Vagina (tissue), 2 donors: ENCODE measurements at places on chromosomes 7 and 10.

DNA sequence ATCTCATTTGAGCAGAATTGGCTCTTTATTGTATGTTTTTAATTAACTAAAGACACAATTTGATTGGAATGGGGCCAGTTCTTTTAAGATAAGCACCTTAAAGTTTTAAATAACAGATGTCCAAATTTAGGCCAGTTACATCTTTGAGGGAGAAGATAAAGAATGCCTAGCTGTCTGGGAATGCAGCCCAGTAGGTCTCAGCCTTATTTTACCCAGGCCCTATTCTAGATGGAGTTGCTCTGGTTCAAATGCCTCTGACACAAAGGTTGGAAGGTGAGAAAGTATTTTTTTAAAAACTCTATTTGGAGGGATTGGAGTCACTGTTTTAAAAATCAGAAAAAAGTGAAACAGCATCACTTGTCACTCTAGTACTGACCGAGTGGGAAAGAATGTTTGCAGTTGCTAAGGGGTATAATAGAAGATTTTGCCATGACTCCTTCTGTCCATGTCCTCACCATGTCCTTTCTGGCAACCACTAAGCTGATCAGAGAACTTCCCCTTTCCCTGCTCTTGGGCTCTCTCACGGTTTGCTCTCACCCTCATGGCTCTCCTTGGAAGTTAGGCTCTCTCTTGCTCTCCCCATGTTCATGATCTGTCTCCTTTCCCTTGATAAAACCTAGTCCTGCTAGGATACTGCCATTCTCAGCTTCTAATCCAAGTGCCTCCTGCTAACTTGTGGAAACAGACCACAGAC, 238.2 kb upstream of the AGK start:
- DNase-seq: no peak

- DNase-seq: no peak
Measured at GRCh38 chr10:82472406-82473335, 597.7 kb downstream of the NRG3 start.

- no peak for DNase-seq
Measured at GRCh38 chr7:75835688-75836285, 22.2 kb upstream of the CCL24 start.

DNA sequence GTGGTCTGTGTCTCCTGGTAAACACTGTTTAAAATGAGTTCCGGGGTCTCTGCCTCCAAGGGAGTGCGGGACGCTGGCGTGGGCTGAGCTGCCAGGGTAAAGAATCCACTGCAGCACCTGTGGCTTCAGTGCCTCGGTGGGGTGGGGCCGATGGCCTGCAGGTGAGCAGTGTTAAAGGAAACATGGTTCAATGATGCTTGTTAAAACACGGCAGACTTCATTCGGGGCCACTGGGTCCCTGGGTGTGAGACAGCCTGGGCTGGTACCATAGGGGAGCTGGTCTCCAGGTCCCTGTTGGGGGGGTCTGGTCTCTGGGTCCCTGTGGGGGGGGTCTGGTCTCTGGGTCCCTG, 24.9 kb upstream of the KNDC1 start:
- DNase-seq: no peak

DNA sequence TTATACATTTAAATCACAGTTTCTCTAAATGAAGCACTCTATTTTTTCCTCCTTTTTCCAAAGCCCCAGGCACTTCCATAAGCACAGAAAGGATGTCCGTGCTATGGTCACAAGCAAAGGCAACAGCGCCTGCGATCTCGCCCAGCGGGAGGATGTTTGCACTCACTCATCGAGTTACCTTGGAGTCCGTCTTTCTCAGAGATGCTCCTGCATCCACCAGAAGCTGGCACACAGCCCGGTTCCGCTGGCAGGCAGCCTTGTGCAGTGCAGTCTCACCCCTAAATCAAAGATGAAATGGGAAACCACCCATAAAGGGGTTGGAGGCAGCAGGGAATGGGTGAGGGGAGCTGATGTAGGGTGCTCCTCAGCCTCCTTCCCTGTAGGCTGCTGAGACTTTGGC, 51.9 kb upstream of the PTN start:
- DNase-seq: no peak
